ENCODE measurements at places on chromosomes 11 and 22. TPM values are rescaled to one million over a fixed set of nuclear protein-coding genes. Genes with fewer than 3 reads are reported as not detected.
A peak's percentile ranks its signal among the peaks of the same experiment; 100 is the strongest.

DEFB131B gene
- total RNA-seq: not detected

TP53AIP1 gene
- total RNA-seq: 3.7 TPM

GRCh38 chr11:17906436-17906835, 106.4 kb downstream of the SERGEF start:
- H3K4me3 ChIP-seq: no peak overlapping the region
- H3K36me3 ChIP-seq: no peaks in the 10 kb centered on the region
- DNase-seq: no peak
- H3K27me3 ChIP-seq: no peaks in the 10 kb centered on the region
- no peak overlapping the region for H3K27ac ChIP-seq
- no peaks in the 10 kb centered on the region for H3K4me1 ChIP-seq

ISX gene
- not detected for total RNA-seq

DNA sequence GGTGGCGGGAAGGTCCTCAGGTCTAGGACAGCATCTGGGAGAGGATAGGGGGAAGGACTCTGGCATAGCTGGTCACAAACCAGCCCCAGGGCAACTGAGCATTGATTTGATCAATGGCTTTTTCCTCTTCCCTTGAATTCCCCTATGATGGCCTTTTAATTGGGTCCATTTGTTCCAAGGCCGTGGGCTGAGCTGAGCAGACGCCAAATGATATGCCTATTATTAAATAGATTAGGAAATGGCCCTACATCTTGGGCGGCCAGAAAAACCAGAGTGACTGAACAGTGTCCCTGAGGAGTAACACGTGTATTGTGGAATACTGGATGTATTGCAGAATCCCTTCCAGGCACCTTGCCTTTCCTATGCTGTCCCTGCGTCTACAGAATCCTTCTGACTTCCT, 26.7 kb upstream of the P2RY6 start:
- DNase-seq: no peak
- H3K4me1 ChIP-seq: peaks cover 12% of the 10 kb centered on the region
- H3K4me3 ChIP-seq: no peak overlapping the region
- H3K27me3 ChIP-seq: no peaks in the 10 kb centered on the region

DNA sequence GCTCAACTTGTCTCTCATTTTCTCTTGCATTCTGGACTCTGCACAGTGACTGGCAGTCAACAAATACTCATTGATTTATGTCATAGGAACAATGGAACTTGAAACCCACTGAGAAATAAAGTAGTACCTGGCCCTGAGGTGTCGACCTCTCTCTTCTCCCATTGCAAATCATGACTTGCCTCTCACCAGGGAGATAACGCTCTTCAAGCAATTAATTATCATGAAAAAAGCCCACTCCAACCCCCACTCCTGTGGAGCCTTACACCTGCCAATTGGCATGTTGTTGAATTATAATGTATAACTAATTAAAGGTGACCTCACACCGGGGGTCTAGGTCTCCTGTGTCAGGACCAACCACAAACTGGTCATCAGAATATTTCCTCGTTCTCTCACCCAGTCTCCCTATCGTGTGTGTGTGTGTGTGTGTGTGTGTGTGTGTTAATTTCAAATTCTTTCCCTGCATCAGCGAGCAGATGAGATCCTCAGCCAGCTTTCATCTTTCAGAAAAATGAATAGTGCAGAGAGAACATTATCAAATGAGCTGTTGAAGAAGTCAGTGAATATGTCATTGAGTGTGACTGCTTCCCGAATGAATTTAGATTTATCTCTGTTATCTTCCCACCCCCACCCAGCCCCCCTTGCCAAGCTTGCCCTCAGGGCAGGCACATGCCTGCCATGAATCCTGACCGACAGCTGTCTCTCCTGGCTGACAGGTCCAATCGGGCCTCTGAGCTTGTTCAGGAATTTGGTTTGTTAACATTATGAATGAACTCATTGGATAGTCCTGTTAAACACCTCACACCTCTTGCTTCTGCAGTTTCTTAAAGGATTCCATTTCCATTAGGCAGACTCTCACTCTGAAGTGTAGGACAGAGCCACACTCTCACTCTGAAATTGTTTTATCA, 357.4 kb downstream of the INSC start:
- no peaks in the 10 kb centered on the region for H3K36me3 ChIP-seq
- no peak overlapping the region for H3K4me3 ChIP-seq
- H3K27me3 ChIP-seq: no peaks in the 10 kb centered on the region
- H3K4me1 ChIP-seq: no peaks in the 10 kb centered on the region
- no peak overlapping the region for H3K27ac ChIP-seq

GRCh38 chr22:44646668-44647067, 55.3 kb upstream of the PRR5 start:
- no peak overlapping the region for H3K27ac ChIP-seq
- peaks cover 11% of the 10 kb centered on the region for H3K4me1 ChIP-seq
- H3K4me3 ChIP-seq: no peak overlapping the region
- no peaks in the 10 kb centered on the region for H3K27me3 ChIP-seq
- DNase-seq: no peak
- H3K36me3 ChIP-seq: no peaks in the 10 kb centered on the region

DNA sequence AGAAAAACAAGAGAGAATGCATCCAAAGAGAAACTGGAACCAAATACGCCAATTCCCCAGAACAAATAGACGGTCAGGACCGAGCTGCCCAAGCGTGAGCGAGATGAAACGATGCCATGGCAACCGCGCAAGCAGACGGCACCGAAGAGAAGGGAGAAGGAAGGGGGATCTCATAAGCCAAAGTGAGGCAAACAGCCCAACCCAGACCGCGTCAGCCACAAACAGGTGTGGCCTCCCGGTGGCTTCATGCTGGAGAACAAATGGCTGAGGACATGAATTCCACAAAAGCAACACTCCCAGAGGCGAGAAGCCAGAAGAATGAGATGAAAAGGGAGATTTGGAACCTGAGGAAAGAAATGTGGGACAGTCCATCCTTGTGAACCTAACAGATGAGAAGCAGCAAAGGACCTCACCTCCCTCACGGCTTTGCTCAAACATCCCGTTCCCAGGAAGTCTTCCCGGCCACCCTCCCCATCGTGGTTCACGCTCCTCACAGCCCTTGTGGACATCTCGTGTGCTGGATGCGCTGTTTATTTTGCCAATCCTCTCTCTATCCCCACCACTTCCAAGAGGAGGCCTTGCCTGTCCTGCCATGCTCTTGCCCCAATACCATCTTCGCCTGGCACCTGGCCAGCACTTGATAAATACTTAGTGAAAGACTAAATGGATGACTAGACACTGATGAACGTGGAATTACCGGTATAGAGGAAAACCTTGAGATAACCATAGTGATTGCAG, 89.1 kb upstream of the RTL6 start:
- DNase-seq: no peak
- peaks cover 8% of the 10 kb centered on the region for H3K4me1 ChIP-seq

UBQLNL gene
- 0.98 TPM for total RNA-seq

- no peaks in the 10 kb centered on the region for H3K27me3 ChIP-seq
- H3K4me3 ChIP-seq: no peak overlapping the region
- no peaks in the 10 kb centered on the region for H3K36me3 ChIP-seq
- H3K4me1 ChIP-seq: peaks cover 64% of the 10 kb centered on the region
- DNase-seq: no peak
Measured at GRCh38 chr22:37898441-37899181, 7.5 kb upstream of the MICALL1 start.

DNA sequence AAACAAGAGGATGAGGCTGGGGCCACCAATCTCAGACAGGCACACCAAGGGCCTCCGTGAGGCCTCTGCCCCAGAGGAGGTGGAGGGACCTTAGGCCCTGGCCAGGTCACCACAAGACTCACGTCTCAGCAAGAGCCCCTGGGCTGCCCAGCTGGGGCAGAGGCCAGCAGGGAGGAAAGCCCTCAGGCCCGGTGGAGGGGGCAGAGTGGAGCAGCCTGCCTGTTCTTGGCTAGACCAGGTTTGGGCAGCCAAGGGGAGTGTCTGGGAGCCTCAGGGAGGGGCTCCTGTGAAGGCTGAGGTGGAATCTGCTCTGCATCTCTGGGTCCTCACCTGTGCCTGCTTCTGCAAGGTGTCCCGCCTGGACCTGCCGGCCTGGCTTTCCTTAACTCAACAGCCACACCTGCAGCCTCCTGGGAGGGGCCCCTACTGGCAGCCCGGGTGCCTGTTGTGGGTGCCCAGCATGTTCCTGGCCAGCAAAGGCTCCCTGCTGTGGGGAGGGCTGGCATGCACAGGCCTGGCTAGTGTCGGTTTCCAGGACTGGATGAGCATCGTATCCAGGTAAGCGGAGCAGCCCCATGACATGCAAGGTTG, 11.9 kb downstream of the TTLL12 start:
- H3K36me3 ChIP-seq: no peaks in the 10 kb centered on the region
- no peaks in the 10 kb centered on the region for H3K4me1 ChIP-seq
- DNase-seq: no peak
- no peak overlapping the region for H3K27ac ChIP-seq
- no peak overlapping the region for H3K4me3 ChIP-seq
- H3K27me3 ChIP-seq: no peaks in the 10 kb centered on the region

DNA sequence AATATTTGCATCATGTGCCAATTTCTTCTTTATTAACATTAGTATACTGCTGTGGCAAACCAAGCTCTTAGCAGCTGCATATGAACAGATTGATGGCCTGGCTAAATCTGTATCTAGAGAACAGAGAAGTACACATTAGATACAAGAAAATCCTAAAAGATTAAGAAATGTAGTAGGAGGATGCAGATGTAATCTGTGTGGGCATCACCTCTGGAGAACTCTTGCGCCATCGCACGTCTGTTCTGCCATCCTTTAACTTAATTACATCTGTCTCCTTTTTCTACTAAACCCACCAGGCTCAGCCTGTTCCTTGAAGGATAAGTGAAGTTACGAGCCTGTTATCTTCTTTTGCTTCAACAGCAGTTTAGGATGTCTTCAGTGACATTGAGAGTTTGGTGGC, 196.4 kb upstream of the PITPNB start:
- no peaks in the 10 kb centered on the region for H3K36me3 ChIP-seq
- no peak overlapping the region for H3K4me3 ChIP-seq
- H3K4me1 ChIP-seq: peaks cover 35% of the 10 kb centered on the region
- DNase-seq: no peak

- no peak for DNase-seq
- no peaks in the 10 kb centered on the region for H3K27me3 ChIP-seq
- no peak overlapping the region for H3K27ac ChIP-seq
- peaks cover 17% of the 10 kb centered on the region for H3K4me1 ChIP-seq
- no peak overlapping the region for H3K4me3 ChIP-seq
- H3K36me3 ChIP-seq: no peaks in the 10 kb centered on the region
Measured at GRCh38 chr11:126145954-126146353, 65.5 kb downstream of the RPUSD4 start.

- no peak overlapping the region for H3K4me3 ChIP-seq
- no peak for DNase-seq
- H3K36me3 ChIP-seq: no peaks in the 10 kb centered on the region
- no peaks in the 10 kb centered on the region for H3K4me1 ChIP-seq
Measured at GRCh38 chr22:46665151-46665695, 45.0 kb downstream of the GRAMD4 start.

DNA sequence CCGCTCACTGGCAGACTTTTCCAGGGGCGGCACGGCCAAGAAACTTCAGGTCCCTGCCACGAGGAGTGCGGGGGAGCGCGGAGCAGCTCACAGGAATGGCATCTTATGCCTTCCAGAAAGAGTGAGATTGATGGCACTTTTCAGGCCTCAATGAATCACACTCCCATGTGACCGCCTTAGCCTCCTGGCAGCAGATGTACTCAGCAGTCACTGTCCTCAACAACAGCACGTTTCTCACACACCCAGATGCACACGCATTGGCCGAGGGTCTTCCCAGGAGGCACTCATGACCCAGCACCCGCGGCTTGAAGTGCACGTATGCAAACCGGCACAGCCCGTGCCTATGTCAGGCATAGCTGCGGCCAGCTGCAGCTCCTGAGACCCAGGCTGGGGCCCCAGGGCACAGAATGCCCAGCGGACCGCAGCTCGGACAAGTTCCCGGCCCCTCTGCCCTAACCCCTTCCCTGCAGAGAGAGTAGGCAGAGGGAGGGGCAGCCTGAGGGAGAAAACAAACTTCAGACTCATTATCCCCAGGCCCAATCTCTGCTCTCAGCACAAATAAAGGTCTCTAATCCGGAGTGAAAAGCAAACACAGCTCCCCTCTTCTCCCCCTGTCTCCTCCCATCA, 48.3 kb downstream of the RPUSD4 start:
- H3K4me3 ChIP-seq: no peak overlapping the region
- peaks cover 24% of the 10 kb centered on the region for H3K4me1 ChIP-seq
- no peak for DNase-seq
- no peaks in the 10 kb centered on the region for H3K27me3 ChIP-seq
- peak overlapping the region; percentile 46 for H3K27ac ChIP-seq

DNA sequence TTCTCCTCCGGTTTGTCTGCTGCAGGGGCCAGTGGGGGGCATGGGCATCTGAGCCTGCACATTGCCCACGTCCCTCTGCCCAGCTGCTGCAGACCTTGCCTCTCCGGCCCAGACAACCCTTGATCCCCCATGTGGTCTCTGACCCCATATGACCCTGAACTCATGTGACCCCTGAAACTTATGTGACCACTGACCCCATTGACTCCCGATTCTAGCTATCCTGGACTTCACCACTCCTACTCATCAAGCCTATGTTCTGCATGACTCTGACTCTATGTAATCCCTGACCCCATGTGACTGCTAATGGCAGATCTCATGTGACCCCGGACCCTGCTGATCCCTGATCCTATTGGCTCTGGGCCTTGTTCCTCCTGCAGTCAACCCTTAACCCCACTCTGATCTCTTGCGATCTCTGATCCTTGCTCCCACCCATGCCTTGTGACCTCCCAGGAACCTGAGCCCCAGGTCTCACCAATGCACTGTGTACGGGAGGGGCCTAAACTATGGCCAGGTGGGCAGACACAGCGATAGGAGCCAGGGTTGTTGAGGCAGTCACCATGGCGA, 5.7 kb downstream of the LTBP3 start:
- no peaks in the 10 kb centered on the region for H3K27me3 ChIP-seq
- no peak for DNase-seq
- no peak overlapping the region for H3K4me3 ChIP-seq

- DNase-seq: no peak
- no peak overlapping the region for H3K27ac ChIP-seq
- H3K36me3 ChIP-seq: no peaks in the 10 kb centered on the region
- no peaks in the 10 kb centered on the region for H3K27me3 ChIP-seq
- no peak overlapping the region for H3K4me3 ChIP-seq
Measured at GRCh38 chr22:41350087-41350486, 31.7 kb upstream of the TEF start.

- no peak for DNase-seq
- H3K36me3 ChIP-seq: no peaks in the 10 kb centered on the region
- H3K4me1 ChIP-seq: no peaks in the 10 kb centered on the region
- no peak overlapping the region for H3K27ac ChIP-seq
- H3K27me3 ChIP-seq: no peaks in the 10 kb centered on the region
Measured at GRCh38 chr11:78535027-78535426, 39.6 kb downstream of the NARS2 start.

MRGPRX4 gene
- not detected for total RNA-seq
